ENCODE measurements at places on chromosomes 2 and 18.

DNA sequence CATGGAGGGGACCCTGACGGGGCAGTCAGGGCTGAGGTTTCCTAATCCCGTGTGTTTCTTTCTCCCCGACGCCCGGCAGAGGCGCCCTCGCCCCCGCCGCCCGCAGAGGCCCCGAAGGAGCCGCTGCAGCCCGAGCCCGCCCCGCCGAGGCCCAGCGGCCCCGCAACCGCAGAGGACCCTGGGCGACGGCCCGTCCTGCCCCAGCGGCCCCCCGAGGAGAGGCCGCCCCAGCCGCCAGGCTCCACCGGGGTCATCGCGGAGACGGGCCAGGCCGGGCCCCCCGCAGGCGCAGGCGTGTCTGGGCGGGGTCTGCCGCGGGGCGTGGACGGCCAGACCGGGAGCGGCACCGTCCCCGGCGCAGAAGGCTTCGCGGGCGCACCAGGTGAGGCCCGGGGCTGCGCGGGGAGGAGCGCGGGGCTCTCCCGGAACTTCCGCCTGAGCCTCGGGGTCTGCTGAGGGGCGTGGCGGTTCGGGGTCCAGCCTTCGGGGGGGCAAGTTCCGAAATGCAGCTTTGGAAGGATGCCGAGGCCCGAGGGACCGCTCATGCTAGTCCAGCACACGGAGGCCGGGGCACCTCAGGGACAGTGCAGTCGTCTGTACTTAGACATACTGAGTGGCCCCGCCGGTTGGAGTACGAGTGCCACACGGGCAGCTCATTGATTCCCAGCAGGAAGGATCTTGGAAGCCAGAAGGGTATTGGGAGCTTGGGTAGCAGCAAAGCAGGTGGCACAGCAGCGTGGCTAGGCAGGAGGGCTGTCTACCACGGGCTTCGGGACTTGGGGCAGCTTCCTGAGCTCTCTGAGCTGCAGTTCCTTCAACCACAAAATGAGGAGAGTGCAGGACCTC is 60.1 kb downstream of the EMILIN2 start:
- no peak for DNase-seq

GRCh38 chr2:230346921-230347533 is 20.0 kb downstream of the SP140L start:
- DNase-seq, result peak; percentile 47

- DNase-seq, result no peak
These were observed 71.3 kb downstream of the CTIF start for GRCh38 chr18:48609820-48610815.

DNA sequence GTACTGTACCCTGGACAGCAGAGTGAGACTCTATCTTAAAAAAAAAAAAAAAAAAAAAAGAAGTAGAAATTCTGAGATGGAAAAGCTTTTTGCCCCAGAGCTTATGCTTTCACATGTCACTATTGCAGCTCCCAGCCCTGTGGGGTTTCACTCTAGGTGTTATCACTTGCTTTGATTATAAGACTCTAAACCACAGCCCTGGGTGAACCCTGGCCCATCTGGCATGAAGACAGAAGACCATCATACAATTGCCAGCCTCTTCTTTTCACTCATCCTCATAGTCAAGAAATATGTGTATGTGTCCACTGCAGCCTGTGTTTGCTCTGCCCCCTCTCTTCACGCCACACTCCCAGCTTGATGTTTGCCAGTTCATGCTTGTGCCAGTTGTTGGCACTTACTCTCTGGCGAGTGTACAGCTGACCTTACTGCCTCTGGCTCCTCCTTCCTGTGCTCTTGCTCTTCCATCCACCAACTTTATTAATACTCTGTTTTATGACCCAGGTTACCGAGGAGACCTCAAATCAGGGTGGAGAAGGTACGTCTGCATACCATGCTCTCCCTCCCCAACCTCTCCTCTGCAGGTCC is 136.7 kb upstream of the NCK2 start:
- no peak for DNase-seq

- peak; percentile 80 for DNase-seq
These were observed 217.1 kb downstream of the KLHL29 start for GRCh38 chr2:23602116-23602515.

GRCh38 chr2:183347969-183348368 is 223.7 kb downstream of the NUP35 start:
- no peak for DNase-seq

DNA sequence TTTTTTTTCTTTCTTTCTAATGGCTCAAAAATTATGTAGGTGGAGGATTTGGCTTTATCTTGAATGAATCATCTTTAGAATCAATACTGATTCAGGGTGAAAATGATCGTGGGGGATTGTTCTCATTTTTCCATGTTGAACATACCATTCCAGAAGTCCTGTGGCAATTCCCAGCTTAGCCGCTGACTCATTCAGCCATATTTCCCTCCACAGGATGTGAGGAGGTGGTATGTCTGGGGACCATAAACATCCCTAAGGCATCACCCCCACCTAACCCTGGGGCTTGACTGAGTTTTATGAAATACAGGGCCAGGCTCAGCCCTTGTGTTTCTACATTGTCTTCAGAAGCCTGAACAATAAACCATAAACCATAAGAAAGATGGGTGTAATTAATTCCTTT is 92.7 kb upstream of the FN1 start:
- DNase-seq, result peak; percentile 95

DNA sequence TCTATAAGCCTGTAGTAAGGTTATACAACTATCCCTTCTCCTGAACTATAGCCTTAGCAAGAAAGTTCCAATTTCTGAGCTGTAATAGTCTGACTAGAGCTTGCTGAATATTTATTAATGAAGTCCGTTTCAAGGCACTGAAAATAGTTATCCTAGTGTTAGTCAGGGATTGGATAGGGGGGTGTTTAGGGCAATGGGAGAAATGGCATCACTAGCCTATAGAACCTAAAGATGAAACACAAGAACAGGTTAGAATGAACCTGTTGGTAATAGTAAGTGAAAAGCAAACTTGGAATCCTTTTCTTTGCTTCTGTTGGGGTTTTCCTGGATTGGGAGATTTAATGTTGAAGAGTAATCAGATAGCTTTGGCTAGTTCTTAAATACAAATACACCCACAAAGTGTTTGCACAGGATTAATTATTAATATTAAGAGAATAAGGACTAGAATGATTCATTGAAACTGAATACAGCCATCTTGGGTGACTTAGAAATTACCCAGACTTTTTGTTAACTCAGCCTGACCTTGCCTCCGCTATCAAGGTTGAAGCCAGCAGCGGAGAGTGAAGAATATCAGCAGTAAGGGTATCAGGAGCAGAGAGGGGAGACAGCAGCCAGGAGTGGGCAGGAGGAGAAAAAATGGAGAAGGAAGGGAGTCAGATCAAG is 14.4 kb downstream of the CCNT2 start:
- DNase-seq, result no peak

DNA sequence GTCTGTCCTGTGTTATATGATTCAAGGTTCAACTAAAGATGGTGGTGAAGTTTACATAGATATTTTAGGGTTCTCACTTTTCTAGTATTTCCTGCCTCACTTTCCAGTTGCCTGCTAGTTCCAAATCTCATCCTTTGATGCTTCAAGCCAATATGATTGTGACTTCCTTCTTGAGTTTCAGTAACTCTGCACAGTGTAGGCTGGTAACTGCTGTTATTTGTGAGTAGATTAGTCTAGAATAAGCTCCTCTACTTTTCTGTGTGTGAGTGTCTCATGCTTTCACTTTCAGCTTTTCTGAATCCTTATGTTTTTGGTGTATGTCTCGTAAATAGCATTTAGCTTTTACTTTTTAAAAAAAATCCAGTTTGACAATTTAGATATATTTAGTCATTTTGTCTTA is 42.6 kb downstream of the GALNT1 start:
- DNase-seq, result no peak

GRCh38 chr2:46724107-46724506 is 191.5 kb downstream of the MCFD2 start:
- no peak for DNase-seq

DNA sequence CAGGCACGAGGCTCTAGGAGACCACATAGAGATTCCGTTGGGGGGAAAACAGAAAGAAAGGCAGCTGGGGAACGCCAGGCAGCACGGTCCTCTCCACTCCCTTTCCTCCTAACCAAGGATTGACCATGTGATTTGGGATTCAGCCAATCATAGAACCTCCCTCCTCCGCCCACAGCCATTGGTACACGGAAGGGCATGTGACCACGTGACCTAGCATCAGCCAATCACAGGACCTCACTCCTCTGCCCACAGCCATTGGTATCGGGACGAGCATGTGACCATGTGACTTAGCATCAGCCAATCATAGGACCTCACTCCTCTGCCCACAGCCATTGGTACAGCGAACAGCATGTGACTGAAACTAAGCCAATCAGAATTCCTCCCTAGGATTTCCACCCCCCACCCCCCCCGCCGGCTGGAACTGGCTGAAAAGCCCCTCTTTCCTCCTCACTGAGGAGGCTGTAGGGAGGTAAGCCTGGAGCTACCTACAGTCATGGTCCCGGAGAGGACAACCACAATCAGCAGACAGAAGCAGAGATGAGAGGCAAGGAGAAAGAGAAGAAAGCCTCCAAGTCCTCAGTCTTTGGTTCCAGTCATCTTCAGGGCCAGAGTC is 7.6 kb downstream of the SERPINE2 start:
- no peak for DNase-seq

DNA sequence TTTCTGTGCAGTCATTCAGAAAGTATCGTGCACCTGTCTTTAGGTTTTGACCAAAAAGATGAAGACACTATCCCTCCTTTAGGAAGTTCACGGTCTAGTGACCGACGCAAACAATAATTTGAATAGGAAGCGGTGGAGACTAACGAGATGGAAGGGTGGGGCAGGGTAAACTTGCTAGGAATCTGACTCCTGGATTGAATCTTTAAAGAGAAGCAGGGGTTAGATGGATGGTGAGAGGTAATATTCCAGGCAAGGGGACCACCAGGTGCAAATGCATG is 651 bp upstream of the TXNL1 start:
- DNase-seq, result no peak

DNA sequence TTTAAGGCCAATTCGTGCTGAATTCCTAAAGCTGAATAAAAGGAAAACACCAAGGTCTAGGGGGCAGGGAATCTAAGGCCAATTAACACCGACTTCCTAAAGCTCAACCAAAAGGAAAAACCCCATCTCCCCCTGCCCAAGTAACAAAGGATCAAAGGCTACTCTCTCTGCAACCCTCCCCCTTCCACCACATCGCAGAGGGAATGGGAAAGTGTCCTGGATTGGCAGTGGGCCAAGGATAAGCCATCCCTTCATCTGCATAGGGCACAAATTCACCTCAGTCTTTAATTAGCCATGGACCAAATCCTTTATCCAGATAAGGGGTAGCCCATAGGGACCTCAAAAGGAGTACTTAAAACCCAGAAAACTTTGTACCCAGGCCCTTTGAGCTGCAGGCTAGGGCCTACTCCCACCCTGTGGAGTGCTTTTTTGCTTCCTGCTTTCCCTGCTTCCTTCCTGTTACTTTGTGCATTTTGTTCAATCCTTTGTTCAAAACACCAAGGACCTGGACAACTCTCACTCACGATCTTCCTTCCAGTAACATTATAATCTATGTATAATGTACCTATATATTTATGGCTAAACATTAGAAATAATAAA is 2119.8 kb upstream of the CELF4 start:
- DNase-seq, result no peak

DNA sequence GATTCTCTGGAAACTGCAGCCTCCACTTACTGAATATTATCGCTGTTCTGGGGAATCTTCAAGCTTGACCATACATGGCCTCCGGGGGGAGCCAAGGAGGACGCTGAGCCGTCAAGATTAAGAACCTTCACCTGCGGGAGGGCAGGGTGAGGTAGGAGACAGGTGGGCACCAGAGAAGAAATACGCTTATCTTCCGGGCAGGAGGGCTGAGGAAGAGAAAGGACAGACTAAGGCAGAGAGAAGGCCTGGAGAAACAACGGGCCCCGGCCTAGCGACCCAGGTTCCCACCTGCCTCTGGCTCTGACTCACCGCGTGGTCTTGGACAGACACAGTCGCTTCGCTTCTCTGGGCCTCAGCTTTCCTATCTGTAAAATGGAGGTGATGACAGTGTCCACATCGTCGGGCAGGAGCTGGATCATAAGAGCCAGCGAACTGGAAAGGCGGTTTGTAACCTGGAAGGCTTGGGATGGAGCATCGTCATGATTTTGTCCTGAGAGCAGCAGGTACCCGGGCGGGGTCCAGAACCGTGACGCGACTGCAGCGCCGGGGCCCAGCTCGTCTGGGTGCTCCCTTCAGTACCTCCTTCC is 659 bp downstream of the ZNF142 start:
- DNase-seq, result peak; percentile 32

DNA sequence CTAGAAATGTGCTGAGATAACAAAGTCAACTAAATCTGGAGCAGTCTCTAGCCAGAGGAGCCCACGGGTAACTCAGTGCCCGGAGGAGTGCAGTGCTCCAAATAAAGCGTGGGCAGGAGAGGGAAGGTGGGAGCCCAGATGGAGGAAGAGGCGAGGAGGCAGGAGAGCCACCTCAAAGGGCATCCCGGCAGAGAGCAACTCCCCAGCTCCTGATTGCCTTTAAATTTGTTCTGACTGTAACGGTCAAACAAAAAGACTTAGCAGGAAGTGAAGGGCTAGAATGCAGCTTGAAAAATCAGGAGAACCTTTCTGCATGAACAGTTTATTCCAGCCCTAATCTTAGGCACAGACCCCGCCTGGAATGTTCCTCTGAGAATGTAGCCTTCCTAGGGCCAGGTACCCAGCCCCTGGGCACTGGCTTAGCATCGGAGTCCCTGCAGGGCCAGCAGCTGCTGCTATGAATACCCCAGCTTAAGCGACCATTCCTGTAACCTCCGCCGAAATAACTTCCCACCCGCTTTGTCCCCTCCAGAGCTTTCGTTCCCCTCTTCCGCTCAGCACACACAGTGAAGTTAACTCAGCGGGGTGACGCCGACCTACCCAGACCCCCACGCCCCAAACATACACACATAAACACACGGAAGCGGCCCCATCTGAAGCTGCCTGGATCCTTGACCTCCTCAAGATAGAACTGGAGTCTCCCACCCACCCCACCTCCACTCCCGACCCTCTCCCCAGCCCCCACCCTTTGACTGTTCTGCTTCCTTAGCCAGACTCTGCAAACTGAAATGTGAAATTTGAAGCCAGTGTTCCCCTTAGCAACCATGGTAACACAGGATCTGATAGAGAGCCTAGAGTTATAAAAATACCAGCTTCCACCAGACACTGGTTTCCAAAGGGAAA is 123.2 kb downstream of the SMAD7 start:
- peak; percentile 83 for DNase-seq

DNA sequence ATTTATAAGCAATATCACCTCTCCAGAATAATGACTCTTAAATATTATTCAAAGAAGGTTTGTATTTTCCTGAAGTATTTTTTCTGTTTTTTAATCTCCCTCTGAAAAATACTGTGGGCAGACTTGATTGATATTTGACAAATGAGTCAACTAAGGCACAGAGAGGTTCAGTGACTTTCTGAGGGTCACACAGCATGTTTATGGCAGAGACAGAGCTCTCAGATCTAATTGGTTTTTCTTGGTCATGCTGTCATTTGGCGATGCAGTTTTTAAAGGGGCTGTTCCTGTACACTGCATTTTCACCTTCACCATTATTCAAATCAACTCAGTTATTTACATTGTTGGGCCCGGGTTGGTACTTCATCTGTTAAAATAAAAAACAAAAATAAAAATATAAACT is 264.3 kb downstream of the LRRTM1 start:
- DNase-seq, result no peak

- no peak for DNase-seq
These were observed 76.7 kb downstream of the PHLPP1 start for GRCh38 chr18:62792016-62792415.

GRCh38 chr2:108220942-108221541 is 18.7 kb upstream of the SULT1C3 start:
- DNase-seq, result no peak

- DNase-seq, result no peak
These were observed 17.4 kb upstream of the SAG start for GRCh38 chr2:233290051-233290845.
